IMR-90 (cell line): ENCODE measurements at places on chromosomes 4 and X.

DNA sequence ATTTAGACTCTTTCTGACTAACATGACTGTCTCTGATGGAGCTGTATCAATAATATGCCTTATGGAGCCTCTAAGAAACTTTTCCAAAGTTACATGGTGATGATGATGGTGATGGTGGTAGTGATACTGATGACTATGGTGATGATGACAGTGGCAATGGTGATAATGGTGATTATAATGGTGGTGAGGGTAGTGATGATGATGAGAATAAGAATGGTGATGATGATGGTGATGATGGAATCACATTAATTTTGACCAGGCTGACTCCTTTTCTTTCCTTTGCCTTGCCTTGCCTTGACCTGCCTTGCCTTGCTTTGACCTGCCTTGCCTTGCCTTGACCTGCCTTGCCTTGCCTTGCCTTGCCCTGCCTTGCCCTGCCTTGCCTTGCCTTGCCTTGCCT is 31.7 kb upstream of the AREG start:
- DNase-seq: no peak

DNA sequence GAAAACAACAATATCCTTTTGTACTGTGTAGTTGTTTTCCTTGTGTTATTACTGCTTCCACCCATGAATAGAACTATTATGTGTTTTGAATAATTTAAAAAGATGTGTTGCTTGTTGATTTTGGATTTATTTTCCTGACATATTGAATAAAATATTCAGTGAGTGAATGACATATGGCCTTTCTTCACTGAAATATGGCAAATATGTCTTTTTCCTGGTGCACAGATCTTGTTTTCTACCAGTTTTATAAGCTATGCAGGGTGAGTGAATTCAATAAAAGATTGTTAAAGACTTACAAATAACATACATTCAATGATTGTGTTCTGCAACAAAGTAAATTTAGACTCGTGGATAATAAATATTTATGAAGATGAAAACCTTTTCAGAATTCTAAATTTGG is 1216.3 kb upstream of the ADGRL3 start:
- no peak for DNase-seq

DNA sequence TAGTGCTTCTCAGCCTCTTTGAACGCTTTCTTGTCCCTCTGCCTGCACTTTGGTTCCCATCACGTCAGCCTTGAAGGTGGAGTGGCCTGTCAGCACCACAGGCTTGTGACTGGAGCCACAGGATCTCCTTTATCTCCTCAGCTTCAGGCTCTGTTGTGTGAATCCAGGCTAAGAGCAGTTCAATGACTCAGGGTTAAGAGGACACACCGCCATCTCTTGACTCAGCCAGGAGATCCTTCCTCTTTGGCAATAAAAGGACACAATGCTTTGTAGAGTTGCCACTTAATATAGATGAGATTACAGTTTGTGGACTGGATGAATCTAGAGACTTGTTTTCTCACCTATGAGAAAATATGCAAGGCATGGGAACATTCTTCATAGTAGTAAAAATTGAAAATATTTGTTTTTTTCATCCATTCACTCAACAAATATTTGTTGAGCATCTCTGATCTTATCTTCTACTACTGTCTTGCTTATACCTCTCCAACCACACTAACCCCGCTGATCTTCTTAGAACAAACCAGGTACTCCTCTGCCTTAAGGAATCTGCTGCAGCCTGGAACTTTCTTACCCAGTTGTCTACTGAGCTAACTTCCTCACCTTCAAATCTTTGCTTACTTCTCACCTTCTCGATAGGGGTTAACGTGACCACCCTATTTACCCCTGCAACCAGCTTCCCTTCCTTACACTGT is 62.3 kb downstream of the UCHL1 start:
- DNase-seq: no peak

- DNase-seq: no peak
Observed at GRCh38 chrX:114051667-114052315, 532.1 kb upstream of the HTR2C start.

DNA sequence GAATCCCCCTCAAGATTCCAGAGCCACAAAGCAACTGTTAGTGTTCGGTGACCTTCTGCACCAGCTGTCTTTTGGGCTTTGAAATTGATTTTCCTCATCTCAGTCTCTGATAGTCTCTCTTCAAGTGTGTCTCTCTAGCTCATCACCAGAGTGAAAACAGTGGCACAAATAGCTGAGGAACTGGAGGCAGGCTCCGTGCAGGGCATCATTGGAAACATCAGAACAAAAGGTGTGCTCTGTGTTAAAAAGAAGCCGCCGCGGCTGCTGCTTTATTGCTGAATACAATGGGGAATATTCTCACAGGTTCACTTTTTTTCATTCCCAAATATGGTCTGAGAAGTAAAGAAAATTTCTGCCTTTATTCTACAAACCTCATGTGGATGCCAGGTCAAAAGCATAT is 297.5 kb downstream of the DCTD start:
- DNase-seq: no peak

DNA sequence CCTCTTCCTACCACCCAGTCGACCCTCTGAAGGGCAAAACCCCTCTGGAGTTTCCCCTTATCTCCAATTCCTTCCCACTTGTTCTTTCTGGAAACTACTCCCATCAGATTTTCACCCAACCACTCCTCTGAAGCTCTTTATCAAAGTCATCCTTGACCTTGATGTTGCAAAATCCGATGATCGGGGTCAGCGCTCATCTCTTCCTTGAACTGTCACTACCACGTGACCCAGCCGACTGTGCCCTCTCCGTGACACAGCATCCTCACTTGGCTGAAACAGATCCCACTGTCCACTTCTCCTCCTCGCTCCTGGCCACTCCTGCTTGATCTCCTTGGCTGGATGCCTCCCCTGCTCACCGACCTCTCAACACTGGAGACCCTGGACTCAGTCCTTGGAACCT is 1.1 kb downstream of the CFAP99 start:
- DNase-seq: no peak

- DNase-seq: no peak
Observed at GRCh38 chr4:76680952-76681351, 217.0 kb downstream of the SOWAHB start.

DNA sequence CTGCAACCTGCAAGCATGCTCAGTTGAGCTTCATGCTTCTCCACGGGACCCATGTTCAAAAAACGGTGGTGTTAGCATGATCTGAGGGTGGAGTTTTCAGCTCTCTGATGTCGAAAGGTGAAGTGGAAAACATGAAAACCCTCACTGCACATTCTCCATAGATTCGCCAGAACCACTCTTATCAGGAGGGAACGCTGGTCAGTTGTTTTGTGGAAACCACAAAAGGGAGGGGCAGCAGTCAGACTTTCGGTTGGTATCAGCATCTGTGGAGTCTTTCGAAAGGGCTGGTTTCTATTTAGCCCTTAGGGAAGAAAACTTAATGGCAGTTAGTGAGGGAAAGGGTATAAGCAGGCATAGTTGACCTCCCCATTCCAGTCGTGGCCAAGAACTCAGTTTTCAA is 12.6 kb downstream of the PPA2 start:
- no peak for DNase-seq

DNA sequence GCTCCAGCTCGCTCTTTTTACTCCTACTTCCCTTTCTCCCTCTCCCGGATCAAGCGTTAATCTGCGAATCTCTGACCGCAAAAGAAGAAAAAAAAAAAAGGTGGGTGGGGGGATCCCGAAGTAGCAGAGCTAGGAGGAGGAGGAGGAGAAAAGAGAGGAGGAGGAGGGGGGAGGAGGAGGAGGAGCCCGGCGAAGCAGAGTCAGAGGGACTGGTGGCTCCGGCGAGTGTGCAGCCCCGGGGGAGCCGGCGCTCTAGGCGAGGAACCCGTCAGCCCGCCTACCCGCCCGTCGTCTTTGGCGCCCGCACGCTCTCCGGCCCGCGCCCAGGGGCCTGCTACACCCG is at the start of gene NHSL2:
TSS of gene NHSL2 (plus strand) at position 203 of the 343 bp plus-strand sequence.
- peak; percentile 6 for DNase-seq

GRCh38 chrX:4935846-4936245 is 1222.4 kb upstream of the PRKX start:
- DNase-seq: no peak

DNA sequence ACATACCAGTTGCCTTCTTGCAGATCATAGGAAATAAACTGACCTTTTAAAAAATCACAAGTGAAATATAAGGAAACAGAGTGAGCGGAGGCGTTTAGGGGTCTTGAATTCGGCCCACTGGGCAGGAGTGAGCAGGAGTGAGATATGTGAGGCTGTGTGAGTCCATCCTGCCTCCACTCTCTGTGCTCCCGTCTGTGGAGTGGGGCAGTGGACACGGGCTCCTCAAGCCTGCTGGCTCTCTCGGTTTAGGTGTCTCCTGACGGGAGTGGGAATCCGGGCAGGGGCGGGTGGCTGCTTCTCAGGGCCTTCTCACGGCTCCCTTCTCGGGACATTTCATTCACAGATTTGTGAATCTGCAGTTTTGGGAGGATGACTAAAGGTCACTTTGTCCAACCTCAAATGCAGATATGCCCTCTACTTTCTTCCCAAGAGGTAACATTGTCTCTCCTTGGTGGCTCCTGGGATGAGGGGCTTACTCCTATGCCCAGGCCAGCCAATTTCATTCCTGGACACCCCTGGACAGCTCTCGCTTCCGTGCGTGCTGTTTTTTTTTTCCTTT is 27.6 kb downstream of the CYTL1 start:
- DNase-seq: no peak

DNA sequence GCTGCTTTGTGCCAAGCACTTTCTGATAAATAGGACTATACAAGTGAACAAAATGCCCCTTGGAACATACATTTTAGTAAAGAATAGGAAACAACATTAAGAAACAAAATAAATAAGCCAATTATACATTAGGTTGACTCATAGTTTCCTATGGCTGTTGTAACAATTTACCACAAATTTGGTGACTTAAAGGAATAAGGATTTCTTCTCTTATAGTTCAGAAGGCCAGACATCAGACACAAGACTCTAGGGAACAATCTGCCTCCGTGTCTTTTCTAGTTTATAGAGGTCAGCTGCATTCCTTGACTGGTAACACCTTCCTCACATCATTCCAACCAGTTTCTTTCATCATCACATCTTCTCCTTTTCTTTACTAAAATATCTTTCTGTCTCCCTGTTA is 235.9 kb upstream of the PCDH18 start:
- peak; percentile 25 for DNase-seq

DNA sequence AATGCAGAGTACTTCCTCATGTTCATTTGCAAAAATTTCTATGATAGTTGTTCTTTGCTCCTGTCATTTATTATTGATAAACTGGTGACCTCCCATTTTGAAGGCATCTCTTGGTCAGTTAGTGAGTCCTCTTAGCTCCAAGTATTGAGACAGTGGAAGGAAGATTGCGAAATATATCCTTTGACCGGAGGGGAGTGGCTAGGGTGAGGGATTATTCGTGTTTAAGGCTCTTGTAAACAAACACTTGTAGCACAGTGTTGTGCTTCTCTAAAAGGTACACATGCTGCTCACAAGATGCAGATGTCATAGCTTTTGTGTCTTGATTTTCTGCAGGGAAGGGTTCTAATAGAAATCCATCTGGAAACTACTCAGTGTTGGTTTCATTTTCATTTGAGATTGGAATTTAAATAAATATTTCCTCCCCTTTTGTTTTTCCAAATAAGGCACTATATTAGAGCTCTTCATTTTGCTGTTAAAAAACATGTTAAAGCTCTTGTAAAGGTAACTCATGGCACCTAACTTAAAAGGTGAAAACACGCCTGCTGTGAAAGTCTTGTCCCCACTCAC is 21.8 kb downstream of the TXLNG start:
- DNase-seq: peak; percentile 68

GRCh38 chr4:55866290-55866907 is 13.0 kb downstream of the EXOC1 start:
- peak; percentile 96 for DNase-seq

GRCh38 chr4:128163177-128164117 is 102.3 kb downstream of the LARP1B start:
- peak; percentile 87 for DNase-seq

GRCh38 chr4:61828960-61829359 is 628.8 kb downstream of the ADGRL3 start:
- DNase-seq: no peak

GRCh38 chrX:30666094-30666493 is 12.9 kb downstream of the GK start:
- no peak for DNase-seq

DNA sequence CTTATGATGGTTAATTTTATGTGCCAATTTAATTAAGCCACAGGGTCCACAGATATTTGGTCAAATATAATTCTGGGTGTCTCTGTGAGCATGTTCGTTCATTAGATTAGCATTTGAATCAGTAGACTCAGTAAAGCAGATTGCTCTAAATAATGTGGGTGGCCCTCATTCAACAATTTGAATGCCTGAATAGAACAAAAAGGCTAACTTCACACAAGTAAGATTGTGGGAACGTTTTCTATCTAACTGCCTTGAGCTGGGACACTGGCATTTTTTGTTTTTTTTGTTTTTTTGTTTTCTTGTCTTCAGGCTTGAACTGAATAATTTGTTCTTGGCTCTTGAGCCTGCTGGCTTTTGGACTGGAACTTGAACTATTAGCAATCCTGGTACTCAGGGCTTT is 292.4 kb upstream of the SPANXN4 start:
- no peak for DNase-seq

DNA sequence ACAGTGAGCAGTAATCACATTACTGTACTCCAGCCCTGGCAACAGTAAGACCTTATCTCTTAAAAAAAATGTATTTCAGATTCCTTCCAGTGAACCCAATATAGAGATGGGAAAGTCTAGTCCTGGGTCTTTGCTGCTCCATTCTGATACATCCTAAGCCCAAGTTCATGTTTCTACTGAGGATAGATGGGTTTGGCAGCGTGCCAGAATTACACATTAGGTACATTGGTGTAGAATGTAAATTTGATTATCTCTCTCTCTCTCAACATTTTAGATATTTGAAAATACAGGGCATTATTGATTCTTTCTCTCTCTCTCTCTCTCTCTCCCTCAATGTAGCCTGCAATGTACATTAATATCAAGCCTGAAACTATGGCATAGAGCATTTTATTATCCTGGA is 43.5 kb upstream of the ZNF330 start:
- DNase-seq: no peak

GRCh38 chr4:157992038-157992705 is 180.7 kb downstream of the GASK1B start:
- DNase-seq: peak; percentile 77

GRCh38 chr4:3832536-3833220 is 66.5 kb downstream of the ADRA2C start:
- no peak for DNase-seq

DNA sequence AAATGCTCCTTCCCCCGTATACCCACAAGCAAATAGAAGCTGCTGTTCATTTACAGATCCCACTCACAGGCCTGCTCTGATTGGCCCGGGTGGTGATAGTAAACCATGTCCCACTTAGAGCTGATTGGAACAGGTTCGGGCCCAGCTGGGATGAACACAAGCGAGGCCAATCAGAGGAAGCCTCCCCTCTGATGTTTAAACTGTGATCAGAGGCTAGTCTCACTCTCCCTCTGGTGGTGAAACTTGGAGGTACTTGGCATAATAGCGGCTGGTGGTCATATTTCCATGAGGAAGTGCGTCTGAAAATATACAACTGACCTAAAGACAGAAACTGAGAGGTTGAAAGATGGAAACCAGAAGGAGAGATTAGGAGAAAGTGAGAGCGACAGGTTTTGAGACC is 51.5 kb upstream of the TRPC3 start:
- DNase-seq: no peak
